GM12891 (cell line): ENCODE measurements at places on chromosomes 2 and 18.

DNA sequence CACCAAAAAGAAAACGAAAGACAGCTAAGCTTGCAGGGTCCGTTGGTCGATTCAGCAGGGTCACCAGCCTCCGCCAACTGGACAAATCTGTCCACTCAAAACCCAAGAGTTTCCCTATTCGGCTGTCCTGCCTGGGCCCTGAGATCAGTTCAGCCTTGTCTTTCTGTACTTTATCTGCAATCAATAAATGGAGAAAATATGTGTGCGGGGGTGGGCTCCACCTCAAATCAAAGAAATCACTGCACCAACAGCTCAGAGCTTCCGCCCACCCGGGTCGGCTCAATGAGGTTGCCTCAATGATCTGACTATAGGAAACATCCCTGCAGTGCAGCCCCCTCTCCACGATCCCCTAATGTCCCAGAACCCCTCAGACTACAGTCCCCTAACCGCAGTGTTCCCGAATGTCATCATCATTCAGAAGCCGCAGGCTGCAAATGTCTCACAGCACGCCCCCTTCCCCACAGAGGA is 447 bp downstream of the GGCX start:
- DNase-seq, result no peak

- no peak for DNase-seq
These were observed 113.3 kb upstream of the ALKAL2 start for GRCh38 chr2:401019-401679.

- DNase-seq, result no peak
These were observed 33.4 kb upstream of the LYPD1 start for GRCh38 chr2:132703396-132703795.

GRCh38 chr2:173122936-173123335 is 47.3 kb downstream of the MAP3K20 start:
- DNase-seq, result no peak

GRCh38 chr18:62182220-62182619 is 4.6 kb downstream of the PIGN start:
- no peak for DNase-seq

GRCh38 chr18:75070235-75070624 is 138.7 kb downstream of the PTGR3 start:
- no peak for DNase-seq

- DNase-seq, result no peak
These were observed 467.7 kb upstream of the ID2 start for GRCh38 chr2:8214036-8214615.

DNA sequence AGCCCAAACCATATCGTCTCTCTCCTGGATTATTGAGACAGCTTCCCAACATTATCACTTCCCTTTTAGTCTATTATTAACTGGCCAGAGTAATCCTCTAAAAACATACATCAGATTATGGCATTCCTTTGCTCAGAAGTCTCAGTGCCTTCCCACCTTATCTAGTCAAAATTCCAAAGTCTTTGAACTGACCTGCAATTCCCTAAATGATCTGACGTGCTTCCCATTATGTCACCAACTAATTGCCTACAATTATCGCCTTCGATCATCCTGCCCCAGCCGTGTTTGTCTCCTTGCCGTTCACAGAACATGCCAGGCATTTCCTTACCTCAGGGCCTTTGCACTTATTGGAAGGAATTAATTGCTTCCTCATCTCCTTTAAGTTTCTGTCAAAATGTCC is 332.4 kb downstream of the IRS1 start:
- DNase-seq, result no peak

GRCh38 chr18:21196426-21196825 is 45.6 kb upstream of the GREB1L start:
- DNase-seq, result no peak

- no peak for DNase-seq
These were observed 101.9 kb downstream of the USP34 start for GRCh38 chr2:61368687-61369665.

- no peak for DNase-seq
These were observed 255.7 kb downstream of the DSEL start for GRCh38 chr18:67260841-67261240.

DNA sequence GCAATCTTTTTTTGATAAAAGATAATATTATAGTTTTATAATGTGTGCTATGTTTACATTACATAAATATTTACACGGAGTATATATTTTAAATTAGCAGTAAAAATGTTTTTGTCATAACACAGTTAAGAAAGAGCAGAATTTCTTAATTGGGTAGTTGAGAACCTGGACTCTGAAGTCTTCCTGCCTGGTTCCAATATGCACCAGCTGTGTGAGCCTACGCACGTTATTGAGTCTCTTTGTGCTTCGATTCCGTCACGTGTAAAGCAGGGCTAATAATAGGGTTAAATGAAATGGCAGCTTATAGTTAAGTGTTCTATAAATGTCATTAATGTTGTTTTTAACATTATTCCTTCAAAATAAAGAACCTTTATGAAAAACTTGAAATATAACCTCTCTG is 1.2 kb upstream of the CCDC88A start:
- DNase-seq, result no peak

DNA sequence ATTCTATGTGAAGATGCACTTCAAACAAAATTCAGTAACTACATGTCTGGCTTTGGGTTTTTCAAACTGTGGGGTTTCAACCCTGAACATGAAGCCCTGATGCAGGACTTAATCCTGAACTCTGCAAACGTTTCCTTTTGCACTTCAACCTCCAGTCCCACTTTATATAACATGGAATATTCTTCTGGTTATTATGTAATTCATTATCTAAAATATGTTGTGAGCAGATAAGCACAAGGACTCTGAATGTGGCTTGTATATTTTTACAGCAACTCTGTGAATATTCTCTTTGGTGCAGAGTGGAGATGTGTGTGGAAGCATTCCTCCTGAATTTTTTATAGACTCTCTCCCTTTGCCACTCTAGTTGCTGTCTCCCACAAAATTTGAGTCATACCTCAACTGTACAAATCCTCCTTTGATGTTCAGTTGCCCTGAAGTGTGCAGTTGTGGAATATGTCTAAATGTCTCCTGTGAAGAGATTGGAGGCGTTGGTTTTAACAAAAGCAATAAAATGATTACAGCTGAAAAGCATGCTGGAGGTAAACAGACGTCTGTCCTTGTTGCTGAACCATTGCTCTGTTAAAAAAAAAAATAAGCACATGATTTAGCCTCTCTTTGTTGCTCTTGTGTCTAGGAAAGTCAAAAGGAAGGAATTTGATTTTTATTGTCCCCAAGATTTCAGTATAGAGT is 205.1 kb upstream of the NRP2 start:
- no peak for DNase-seq

DNA sequence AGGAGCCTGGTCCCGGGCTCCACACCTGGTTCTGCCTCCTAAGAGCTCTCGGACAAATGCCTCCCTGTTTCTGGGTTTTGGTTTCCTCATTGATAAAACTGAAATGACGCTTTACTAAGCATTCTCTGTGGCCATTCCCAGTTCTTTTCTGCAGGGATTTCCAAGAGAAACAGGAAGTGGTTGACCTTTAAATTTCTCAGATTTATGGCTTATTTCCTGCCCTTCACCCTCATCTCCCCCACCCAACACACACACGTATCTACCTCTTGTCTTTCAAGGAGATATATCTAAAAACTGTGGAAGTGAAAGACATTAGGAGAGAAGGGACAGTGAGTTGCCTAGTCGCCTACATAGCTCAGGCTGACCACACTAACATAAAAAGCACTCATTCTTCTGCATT is 53.0 kb downstream of the PIEZO2 start:
- DNase-seq, result no peak

DNA sequence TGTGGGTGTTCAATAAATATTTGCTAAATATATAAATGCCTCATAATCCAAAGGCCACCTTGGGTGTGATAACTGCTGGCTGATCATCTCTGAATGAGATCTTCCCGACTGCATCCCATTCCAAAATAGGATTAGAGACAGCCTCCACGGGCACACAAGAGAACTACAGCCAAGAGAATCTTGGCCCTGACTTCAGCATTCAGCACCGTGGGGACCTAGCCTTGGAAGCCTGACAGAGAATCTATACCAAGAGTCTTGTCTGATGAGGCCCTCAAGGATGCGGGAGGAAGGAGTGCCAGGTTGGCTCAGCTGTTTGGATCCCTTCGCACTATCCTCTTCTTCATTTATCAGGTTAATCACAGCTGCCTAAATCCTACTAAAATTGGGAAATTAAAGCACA is 85.8 kb downstream of the RBM43 start:
- DNase-seq, result no peak

DNA sequence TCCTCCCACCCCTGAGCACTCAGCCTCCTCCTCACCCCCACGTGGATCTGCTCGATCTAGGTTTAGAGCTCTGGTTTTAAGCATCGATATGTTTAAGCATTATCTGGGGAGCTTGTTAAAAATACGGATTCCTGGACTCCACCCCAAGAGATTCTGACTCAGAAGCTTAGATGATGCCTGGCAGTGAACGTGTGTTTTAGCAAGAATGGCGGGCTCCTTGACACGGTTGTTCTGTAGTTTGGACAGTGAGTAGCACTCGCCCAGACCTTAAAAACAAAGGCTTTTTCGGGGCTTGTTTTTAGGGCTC is 47.3 kb downstream of the LDLRAD4 start:
- no peak for DNase-seq
